ENCODE measurements at places on chromosomes 13 and 19. TPM values are rescaled to one million over a fixed set of nuclear protein-coding genes. Genes with fewer than 3 reads are reported as not detected.
A peak's percentile ranks its signal among the peaks of the same experiment; 100 is the strongest.

- DNase-seq = no peak
- H3K36me3 ChIP-seq = peaks cover 1% of the 10 kb centered on the region
- peak overlapping the region; percentile 40 for H3K4me3 ChIP-seq
Observed at GRCh38 chr19:7636317-7636690, 606 bp upstream of the STXBP2 start.

GRCh38 chr19:2337329-2337707, 8.8 kb downstream of the SPPL2B start:
- DNase-seq = peak; percentile 90
- peaks cover 9% of the 10 kb centered on the region for H3K4me1 ChIP-seq
- no peak overlapping the region for H3K4me3 ChIP-seq
- H3K36me3 ChIP-seq = peaks cover 2% of the 10 kb centered on the region
- peak overlapping the region; percentile 41 for H3K27ac ChIP-seq

- H3K36me3 ChIP-seq = no peaks in the 10 kb centered on the region
- no peaks in the 10 kb centered on the region for H3K27me3 ChIP-seq
- no peak overlapping the region for H3K4me3 ChIP-seq
- DNase-seq = no peak
- H3K4me1 ChIP-seq = no peaks in the 10 kb centered on the region
Observed at GRCh38 chr13:58474581-58474980, 843.0 kb downstream of the PCDH17 start.

DNA sequence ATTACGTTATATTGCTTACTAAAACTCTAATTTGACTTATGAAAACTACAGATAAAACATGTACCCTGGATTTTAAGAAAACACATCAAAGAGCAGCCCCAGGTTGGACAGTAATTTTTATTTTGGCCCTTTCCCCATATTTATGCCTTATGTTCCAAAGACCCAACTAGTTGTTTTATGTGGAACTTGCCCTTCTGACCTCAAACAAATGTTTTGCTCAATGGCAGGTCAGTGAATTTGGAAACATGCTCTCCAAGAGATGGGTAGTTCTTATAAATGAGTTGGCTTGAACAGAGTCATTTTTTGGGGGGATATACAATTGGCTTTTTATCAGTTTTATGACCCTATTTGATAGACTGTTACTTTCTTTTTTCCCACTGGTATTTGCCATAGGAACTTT, 360.0 kb downstream of the HS6ST3 start:
- no peak overlapping the region for H3K27ac ChIP-seq
- H3K4me1 ChIP-seq = no peaks in the 10 kb centered on the region
- no peak overlapping the region for H3K4me3 ChIP-seq
- H3K27me3 ChIP-seq = no peaks in the 10 kb centered on the region
- no peaks in the 10 kb centered on the region for H3K36me3 ChIP-seq

DNA sequence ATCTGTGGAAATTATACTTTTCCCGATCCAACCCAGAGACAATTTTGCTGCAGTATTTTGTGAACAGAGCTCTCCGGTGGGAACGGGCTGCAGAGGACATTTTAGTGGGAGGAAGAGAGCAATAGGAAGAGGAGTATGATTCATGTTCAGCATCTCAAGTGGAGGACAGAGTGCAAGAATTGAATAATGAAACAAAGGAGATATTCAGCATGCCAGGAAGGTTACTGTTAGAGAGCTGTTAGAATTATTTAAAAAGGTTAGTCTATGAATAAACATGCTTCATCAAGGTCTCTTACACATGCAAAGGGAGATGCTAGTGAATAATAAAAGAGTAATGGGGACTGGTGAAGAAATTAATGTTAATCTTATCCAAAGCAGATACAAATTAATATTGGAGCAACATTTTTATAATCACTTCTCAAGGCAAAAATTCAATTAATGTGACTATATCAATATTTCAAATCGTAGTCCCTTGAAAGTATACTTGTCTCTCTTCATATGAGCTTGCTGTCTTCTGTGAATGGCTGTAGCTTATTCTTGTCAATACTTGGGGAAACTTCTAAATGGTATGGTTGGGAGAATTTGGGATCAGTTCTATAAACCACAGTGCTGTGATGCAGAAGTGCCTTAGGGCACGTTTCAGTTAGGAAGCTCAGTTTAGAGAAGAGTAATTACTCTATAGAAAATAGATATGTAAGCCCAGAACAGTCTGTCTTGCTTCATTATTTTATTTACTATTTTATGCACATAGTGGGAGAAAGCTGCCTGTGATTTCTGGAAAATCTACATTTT, 1165.8 kb downstream of the OLFM4 start:
- H3K4me1 ChIP-seq = no peaks in the 10 kb centered on the region
- no peak overlapping the region for H3K4me3 ChIP-seq
- DNase-seq = no peak
- H3K27me3 ChIP-seq = peaks cover 3% of the 10 kb centered on the region
- H3K27ac ChIP-seq = no peak overlapping the region
- H3K36me3 ChIP-seq = no peaks in the 10 kb centered on the region

The MRPL54 gene
- total RNA-seq = 52.4 TPM

- no peaks in the 10 kb centered on the region for H3K27me3 ChIP-seq
- H3K36me3 ChIP-seq = peaks cover 1% of the 10 kb centered on the region
- H3K27ac ChIP-seq = no peak overlapping the region
- peaks cover 3% of the 10 kb centered on the region for H3K4me1 ChIP-seq
- no peak for DNase-seq
- no peak overlapping the region for H3K4me3 ChIP-seq
Observed at GRCh38 chr19:4083677-4084546, 17.2 kb upstream of the ZBTB7A start.

GRCh38 chr13:98239162-98240076, 62.4 kb upstream of the RNF113B start:
- no peak overlapping the region for H3K4me3 ChIP-seq
- H3K36me3 ChIP-seq = peaks cover 5% of the 10 kb centered on the region
- H3K4me1 ChIP-seq = peaks cover 73% of the 10 kb centered on the region
- no peaks in the 10 kb centered on the region for H3K27me3 ChIP-seq
- peak overlapping the region; percentile 71 for H3K27ac ChIP-seq
- DNase-seq = no peak

DNA sequence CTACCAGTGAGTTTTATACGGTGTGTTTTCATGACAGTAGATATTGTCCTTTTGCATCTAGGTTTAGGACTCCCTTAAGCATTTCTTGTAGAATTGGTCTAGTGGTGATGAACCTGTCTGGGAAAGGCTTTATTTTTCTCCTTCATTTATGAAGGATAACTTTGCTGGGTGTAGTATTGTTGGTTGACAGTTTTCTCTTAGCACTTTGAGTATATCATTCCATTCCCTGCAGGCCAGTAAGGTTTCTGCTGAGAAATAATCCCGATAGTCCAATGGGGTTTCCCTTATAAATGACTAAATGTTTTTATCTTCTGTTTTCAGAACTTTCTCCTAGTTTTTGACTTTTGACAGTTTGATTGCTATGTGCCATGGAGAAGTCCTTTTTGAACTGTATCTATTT, 57.2 kb downstream of the DNAJC3 start:
- no peaks in the 10 kb centered on the region for H3K4me1 ChIP-seq
- no peaks in the 10 kb centered on the region for H3K27me3 ChIP-seq
- DNase-seq = no peak
- no peak overlapping the region for H3K27ac ChIP-seq
- H3K36me3 ChIP-seq = peaks cover 17% of the 10 kb centered on the region
- no peak overlapping the region for H3K4me3 ChIP-seq

GRCh38 chr19:34828156-34828555, 55.1 kb upstream of the ZNF599 start:
- no peak for DNase-seq
- no peaks in the 10 kb centered on the region for H3K36me3 ChIP-seq

GRCh38 chr13:30697177-30697953, 38.0 kb upstream of the ALOX5AP start:
- no peaks in the 10 kb centered on the region for H3K27me3 ChIP-seq
- peak overlapping the region; percentile 50 for H3K4me3 ChIP-seq
- H3K4me1 ChIP-seq = peaks cover 33% of the 10 kb centered on the region

The CCDC70 gene
- total RNA-seq = not detected

DNA sequence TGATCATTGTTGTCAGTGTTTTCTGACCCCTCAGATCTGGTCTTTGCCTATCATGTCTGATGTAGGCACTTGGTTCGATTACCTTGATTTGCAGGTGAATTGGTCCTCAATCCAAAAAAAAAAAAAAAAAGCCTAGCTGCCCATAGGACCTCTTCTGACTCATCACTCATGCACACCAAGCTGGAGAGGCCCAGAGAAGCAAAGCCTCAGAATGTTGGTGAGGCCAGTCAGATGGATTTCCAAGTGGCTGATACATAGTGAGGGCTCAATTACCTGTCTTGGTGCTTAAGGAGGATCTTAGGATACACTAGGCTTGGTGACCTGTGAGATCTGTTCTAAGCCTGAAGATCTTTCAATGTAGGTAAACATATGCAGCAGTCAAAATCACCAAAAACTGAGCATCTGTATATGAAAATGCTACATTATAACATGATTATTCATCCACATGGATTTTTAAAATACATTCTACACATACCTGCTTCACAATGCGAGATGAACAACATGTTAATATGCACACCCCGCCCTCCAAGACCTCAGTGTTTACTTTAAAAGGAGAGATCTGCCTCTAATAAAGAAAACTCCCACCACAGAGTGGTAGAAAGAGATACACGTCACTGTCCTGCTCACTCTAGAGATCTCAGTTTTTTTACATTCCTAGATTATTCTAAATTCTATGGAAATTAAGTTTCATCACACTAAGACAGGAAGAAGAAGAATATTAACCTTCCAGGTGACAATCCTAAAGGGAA, 79.9 kb upstream of the RAP2A start:
- no peak for DNase-seq
- H3K36me3 ChIP-seq = peaks cover 30% of the 10 kb centered on the region
- no peak overlapping the region for H3K4me3 ChIP-seq

The ASPDH gene
- total RNA-seq = not detected

GRCh38 chr13:98366443-98366842, 189.4 kb upstream of the RNF113B start:
- H3K27me3 ChIP-seq = no peaks in the 10 kb centered on the region
- no peak overlapping the region for H3K27ac ChIP-seq
- H3K4me1 ChIP-seq = peaks cover 67% of the 10 kb centered on the region
- H3K36me3 ChIP-seq = peaks cover 18% of the 10 kb centered on the region

DNA sequence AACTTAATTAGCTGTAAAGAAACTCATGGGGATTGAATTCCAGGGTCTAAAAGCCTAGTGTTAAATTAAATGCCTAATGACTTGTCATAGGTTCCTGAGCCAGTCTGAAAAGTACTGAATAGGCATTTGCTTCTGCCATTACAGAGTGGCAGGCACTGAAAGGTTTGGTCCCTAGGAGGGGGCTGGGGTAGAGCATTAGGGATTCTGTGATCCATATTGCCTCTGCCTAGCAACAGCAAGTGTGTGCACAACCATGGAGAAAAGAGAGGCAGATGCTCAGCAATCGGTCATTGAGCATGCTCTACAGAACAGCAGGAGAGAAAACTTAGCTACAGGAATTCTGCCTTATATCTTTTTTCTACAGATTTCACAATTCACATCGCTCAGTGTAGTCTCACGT, 133.5 kb downstream of the TRPC4 start:
- H3K36me3 ChIP-seq = peaks cover 1% of the 10 kb centered on the region
- H3K4me1 ChIP-seq = no peaks in the 10 kb centered on the region
- H3K27ac ChIP-seq = no peak overlapping the region
- no peak overlapping the region for H3K4me3 ChIP-seq
- H3K27me3 ChIP-seq = no peaks in the 10 kb centered on the region

- peak overlapping the region; percentile 74 for H3K27ac ChIP-seq
- no peaks in the 10 kb centered on the region for H3K27me3 ChIP-seq
- H3K4me3 ChIP-seq = no peak overlapping the region
- peaks cover 22% of the 10 kb centered on the region for H3K4me1 ChIP-seq
- DNase-seq = no peak
- peaks cover 27% of the 10 kb centered on the region for H3K36me3 ChIP-seq
Observed at GRCh38 chr19:15260939-15261338, 28.7 kb upstream of the EPHX3 start.

The BCAM gene
- total RNA-seq = 4.3 TPM

DNA sequence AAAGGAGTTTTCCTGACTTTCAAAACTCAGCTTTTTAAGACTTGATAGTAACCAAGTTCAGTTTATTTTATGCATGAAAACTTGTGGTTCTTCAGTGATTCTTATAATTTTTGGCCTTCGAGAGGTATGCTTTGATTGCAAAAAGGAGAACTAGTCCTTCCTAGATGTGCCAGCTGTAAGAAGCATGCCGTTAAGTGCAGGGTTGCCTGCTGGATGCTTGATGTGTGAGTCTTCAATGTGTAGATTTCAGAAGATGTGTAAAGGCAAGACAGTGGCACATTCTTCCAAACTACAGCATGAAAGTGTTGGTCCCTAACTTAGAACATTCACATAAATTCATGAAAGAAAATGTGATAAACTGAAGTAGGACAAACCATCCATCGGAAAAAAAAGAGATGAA, 532.5 kb downstream of the DCT start:
- no peak for DNase-seq
- H3K4me3 ChIP-seq = no peak overlapping the region
- no peaks in the 10 kb centered on the region for H3K27me3 ChIP-seq
- peaks cover 19% of the 10 kb centered on the region for H3K4me1 ChIP-seq
- no peaks in the 10 kb centered on the region for H3K36me3 ChIP-seq

GRCh38 chr19:7658219-7658686, 10.6 kb upstream of the RETN start:
- H3K36me3 ChIP-seq = no peaks in the 10 kb centered on the region
- no peak for DNase-seq
- H3K27me3 ChIP-seq = peaks cover 16% of the 10 kb centered on the region
- H3K4me3 ChIP-seq = no peak overlapping the region

The ZNF302 gene
- total RNA-seq = 19.5 TPM

- no peaks in the 10 kb centered on the region for H3K36me3 ChIP-seq
- no peak for DNase-seq
- H3K27ac ChIP-seq = peak overlapping the region; percentile 98
- H3K27me3 ChIP-seq = no peaks in the 10 kb centered on the region
Observed at GRCh38 chr13:45178349-45179162, 22.3 kb downstream of the KCTD4 start.

- H3K36me3 ChIP-seq = no peaks in the 10 kb centered on the region
- H3K4me1 ChIP-seq = peaks cover 11% of the 10 kb centered on the region
- no peak overlapping the region for H3K27ac ChIP-seq
Observed at GRCh38 chr19:14033946-14034345, 2.4 kb downstream of the IL27RA start.
